ENCODE measurements at places on chromosomes 6 and 20. TPM values are rescaled to one million over a fixed set of nuclear protein-coding genes. Genes with fewer than 3 reads are reported as not detected.

- no peak for DNase-seq
- H3K27me3 ChIP-seq: no peaks in the 10 kb centered on the region
- no peak overlapping the region for H3K27ac ChIP-seq
- H3K4me3 ChIP-seq: no peak overlapping the region
These were observed 166.8 kb upstream of the FOXQ1 start for GRCh38 chr6:1144842-1145767.

The TMEM151B gene
- total RNA-seq: 0.09 TPM

The MAP7 gene
- 2.5 TPM for total RNA-seq

- no peak overlapping the region for H3K4me3 ChIP-seq
- H3K4me1 ChIP-seq: no peaks in the 10 kb centered on the region
- no peaks in the 10 kb centered on the region for H3K27me3 ChIP-seq
These were observed 52.4 kb upstream of the IPCEF1 start for GRCh38 chr6:154408891-154409500.

The LAMA2 gene
- 4.0 TPM for total RNA-seq

DNA sequence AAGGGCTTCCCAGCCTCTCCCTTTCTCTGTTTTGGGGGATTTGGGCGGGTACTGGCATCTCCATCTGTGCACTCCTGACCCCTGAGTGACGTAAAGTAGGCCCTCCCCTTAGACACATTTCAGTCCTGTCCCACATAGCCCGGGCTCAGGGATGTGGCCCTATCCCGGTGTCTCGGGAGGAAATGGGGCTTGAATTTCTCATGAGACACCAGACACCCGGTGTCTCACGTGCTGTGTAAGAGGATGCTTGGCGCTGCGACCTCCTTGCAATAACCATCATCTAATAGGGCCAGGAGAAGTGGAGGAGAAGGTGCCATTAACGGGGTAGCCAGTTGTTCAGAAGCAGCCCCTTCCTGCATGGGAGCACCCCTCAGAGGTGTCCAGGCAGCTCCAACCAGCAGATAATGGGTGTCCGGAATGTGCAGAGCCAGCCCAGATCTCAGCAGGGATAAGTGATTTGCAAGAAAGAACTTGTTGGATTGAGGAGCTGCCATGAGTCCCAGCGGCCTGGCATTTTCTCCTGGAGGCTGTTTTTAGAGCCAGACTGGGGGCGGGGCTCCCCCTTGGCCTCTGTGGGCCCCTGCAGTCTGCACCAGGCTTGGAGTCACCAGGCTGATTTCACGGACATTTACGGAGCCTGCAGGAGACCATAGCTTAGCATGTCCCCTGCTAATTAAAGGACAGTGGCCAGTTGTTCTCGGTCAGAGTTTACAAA, 372.0 kb downstream of the PREX1 start:
- H3K27me3 ChIP-seq: peaks cover 6% of the 10 kb centered on the region
- no peaks in the 10 kb centered on the region for H3K4me1 ChIP-seq
- no peaks in the 10 kb centered on the region for H3K36me3 ChIP-seq

- H3K4me3 ChIP-seq: no peak overlapping the region
- H3K27me3 ChIP-seq: no peaks in the 10 kb centered on the region
- no peaks in the 10 kb centered on the region for H3K36me3 ChIP-seq
- peaks cover 75% of the 10 kb centered on the region for H3K4me1 ChIP-seq
- DNase-seq: no peak
- H3K27ac ChIP-seq: no peak overlapping the region
These were observed 513.5 kb upstream of the JARID2 start for GRCh38 chr6:14732226-14732843.

DNA sequence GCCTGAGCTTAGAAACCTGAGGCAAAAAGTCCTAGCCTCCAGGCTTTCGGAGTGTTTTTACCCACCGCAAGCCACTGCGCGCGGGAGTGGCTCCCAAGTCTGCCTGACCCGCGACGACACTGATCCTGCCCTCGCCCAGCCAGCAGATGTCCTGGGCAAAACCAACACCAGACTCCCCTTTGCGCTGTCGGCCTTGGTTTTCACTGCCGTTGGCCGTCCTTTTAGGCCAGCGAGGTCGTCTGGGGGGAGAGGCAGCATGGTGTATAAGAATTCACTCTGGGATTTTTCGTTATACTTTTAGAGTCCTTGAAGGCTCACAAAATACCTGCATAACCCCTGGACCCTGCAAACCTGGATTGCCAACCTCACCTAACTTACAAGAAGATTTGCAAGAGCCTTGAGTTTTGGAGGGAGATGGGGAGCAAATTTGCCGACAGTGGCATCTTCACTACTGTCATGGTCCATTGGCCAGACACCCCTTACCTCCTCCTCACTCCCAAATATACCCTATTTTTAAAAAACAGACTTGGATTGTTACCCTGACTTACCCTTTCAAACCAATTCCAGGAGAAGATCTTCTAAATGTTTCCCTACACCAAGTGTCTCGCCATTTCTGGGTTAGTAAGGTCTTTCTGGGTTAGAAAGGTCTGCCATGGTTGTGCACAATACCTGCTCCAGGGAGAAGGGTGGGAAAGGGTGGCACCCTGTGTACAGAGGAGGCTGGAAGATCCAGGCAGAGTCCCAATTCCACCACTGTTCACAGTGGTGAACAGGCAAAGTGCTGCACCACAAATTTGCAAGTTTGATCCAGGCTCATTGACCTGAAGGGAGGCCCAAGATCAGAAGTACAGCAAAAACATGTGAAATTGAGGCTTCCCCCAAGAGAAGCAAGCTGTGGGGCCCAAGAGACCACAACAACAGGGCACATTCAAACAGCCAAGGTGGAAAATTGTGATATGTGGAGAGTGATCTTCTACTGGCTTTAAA, 4.4 kb downstream of the FOXA2 start:
- no peak overlapping the region for H3K4me3 ChIP-seq
- H3K27me3 ChIP-seq: peaks cover 97% of the 10 kb centered on the region
- peaks cover 6% of the 10 kb centered on the region for H3K4me1 ChIP-seq

Measured in thymus (tissue), 14 donors.